ENCODE measurements at places on chromosomes 7 and 10. TPM values are rescaled to one million over a fixed set of nuclear protein-coding genes. Genes with fewer than 3 reads are reported as not detected.

The HIF1AN gene
- total RNA-seq: 63.1 TPM

The COBL gene
- total RNA-seq: not detected

The DOCK1 gene
- total RNA-seq: 0.73 TPM

The SPAM1 gene
- total RNA-seq: not detected

The NXPH1 gene
- not detected for total RNA-seq

The CYP3A4 gene
- not detected for total RNA-seq

The LFNG gene
- total RNA-seq: 125 TPM

The HOXA7 gene
- total RNA-seq: not detected

The ACTR3C gene
- 12.8 TPM for total RNA-seq

Data from T-helper 1 cell treated with Interleukin-12 subunit alpha and Interleukin-12 subunit beta and Interleukin-4 antibody, amounts not matched to agents 30 ng/mL and 1 ng/mL, for 36 hours (primary cell).